ENCODE measurements at places on chromosomes 6 and 20.

- DNase-seq = no peak
Measured at GRCh38 chr6:147195510-147195909, 8.7 kb upstream of the STXBP5 start.

- DNase-seq = no peak
Measured at GRCh38 chr6:160124007-160124406, 2.4 kb downstream of the SLC22A1 start.

- no peak for DNase-seq
Measured at GRCh38 chr20:1800180-1800579, 95.0 kb upstream of the SIRPA start.

DNA sequence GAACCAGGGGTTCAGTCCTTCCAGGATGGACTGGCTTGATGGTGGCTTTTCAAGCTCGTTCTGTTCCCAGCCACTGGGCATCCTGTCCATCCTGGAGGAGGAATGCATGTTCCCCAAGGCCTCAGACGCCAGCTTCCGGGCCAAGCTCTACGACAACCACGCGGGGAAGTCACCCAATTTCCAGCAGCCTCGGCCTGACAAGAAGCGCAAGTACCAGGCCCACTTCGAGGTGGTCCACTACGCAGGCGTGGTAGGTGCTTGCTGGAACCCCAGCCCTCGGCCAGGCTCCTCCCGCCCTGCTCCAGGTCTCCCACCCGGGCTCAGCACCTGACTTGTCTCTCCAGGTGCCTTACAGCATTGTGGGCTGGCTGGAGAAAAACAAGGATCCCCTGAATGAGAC, 34.0 kb downstream of the MYH7B start:
- DNase-seq = no peak

GRCh38 chr6:53987522-53987888, 123.7 kb upstream of the MLIP start:
- DNase-seq = no peak

DNA sequence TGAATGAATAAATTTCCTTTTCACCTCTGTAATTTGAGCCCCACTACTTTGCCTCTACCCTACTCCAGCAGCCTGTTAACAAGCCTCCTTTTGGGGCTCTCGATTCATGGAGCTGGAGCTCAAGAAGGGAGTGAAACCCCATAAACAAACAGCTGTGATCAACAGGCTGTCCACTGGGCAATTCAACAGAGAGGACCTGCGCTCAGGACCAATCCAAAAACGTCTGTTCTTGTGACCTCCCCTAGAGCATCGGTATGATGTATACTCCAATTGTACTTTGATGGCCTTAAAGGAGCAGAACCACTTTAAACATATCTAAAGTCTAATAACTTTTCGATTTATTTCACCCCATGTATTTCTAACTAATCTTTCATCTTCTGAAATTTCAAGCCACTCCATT, 37.4 kb downstream of the HIVEP2 start:
- no peak for DNase-seq

GRCh38 chr20:61311656-61312387, 59.8 kb downstream of the CDH4 start:
- no peak for DNase-seq

- no peak for DNase-seq
Measured at GRCh38 chr20:24790746-24791283, 158.3 kb upstream of the CST7 start.

DNA sequence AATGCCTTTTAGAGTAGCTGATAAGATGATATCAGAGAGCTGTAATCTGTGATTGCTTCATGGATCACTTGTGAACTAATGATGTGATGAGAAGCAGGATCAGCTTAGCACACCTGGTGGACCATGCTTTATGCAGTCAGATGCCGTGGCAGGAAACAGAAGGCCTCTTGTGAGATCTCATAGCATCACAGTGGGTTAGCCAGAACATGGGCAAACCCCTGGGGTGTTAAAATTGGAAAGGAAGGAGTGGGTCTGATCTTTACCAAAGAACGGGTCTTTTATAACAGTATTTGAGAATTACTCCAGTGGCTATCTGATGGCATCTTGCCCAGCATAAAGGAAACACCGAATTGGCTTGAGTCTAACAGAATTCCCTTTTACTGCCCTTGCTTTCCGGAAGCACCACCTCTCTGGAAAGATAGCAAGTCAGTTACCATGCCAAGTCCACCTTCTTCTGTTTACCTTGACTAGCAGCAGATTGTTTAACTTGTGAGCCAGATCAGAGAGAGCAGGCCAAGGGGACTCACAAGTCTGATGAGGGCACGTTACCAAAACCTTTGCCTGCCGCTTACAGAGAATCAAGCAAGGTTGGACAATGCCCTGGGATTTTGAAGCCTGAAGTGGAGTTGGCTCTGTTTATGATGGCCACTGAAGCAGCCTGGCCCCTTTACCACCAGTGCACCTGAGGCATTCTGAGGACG, 20.9 kb upstream of the SRF start:
- no peak for DNase-seq

DNA sequence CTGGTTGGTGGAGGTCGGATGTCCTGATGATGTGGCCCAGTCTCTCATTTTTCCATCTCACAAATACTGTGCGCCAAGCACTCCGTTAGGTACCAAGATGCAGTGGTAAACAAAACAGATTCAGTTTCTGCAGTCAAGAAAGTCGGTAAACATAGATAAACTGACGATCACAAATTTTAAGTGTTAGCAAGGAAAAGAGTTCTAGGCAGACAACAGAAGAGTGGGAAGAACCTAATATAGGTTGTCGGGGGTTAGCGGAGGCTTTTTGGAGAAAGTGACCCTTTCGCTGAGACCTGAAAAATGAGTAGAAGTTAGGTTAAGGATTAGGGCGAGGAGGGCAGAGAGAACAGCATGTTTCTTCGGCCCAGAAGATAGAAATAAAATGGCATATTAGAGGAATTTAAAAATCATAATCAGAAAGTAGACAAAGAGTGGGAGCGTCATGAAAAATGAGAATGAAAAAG, 514 bp downstream of the ORC3 start:
- DNase-seq = no peak

DNA sequence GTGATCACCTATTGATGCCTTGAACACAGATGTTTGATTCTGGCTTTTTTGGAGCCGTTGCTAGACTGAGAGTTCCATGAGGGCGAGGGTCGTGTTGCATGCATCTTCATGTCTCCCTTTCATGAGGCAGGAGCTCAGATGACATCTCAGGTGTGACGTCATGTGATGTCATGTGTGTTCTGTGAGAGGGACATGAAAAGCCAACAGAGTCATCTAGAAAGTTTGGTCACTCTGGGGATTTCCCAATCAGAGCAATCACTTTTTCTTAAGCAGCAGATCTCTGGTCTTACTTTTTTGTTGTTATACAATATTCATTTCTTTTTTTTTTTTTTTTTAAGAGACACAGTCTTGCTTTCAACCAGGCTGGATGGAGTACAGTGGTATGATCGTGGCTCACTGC, 411.8 kb downstream of the PREX1 start:
- no peak for DNase-seq

- no peak for DNase-seq
Measured at GRCh38 chr6:116405138-116405537, 34.4 kb downstream of the DSE start.

DNA sequence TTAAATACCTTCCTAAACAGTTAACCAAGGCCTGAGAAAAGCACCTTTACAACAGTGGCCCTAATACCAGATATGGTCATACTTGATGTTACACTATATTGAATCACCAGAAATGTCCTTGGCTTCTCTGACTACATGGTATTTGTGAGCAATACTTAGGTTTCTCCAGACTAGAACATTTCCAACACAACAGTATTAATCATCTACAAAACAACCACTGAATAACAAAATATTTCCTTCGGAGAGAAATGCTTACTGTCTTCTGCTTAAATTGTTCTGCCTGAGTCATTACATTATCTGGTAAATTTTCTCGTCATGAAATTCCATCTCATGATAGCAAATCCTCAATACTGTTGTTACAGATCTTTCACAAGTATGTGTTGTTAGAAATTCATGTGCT, 252.9 kb upstream of the RUNX2 start:
- DNase-seq = no peak

DNA sequence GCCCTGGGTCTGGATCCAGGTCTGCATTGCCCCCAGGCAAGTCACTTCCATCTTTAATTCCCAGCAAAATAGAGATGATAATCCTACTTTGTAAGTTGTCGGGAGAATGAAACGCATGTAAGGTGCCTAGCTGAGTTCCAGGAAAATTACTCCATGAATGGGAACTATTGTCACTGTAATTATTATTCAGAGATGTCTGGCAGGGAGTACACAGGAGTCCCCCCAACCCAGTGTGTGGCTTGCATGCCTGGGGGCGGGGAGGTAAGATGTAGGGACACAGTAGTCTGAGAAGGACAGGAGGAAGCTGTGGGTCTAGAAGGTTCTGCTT, 85.4 kb downstream of the CD40 start:
- no peak for DNase-seq

GRCh38 chr20:19354950-19355349, 142.5 kb downstream of the SLC24A3 start:
- DNase-seq = no peak

DNA sequence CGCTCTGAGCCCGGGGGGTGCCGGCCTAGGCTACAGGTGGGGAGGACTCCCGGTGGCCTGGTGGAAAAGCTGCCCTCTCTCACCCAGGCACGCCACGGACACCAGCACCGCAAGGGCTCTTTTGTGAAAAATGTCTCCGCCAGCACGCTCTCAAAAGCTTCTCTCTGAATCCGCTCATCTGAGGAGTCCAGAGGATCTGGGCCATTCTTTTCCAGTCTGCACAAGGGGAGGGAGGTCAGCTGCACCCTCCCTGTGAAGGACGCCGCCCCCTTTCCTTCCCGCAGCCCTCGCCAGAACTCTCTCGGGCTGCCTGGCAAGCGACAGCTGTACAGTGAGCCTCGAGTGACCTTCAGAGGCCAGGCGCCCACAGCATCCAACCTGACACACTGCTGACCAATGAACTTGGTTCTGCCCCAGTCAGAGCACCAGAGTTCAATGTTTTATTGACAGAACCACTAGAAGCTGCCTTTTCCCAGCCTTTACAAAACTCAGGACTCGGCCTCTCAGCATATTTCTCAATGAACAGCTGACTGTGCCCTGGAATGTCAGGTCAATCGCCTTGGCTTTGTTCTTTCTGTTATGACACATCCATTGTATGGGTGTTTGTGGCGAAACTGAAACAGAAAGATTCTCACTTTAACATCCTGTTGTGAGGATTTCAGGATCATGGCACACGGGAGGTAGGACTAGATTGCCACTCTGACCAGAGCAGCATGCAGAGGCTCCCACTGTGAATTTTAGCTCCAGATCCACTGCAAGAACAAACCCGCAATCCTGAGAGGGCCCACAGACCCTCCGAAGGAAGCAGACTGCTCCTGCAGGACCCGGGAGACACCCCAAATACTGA, 26.7 kb downstream of the SERPINB9 start:
- DNase-seq = no peak

Measured in NCI-H1436 treated with DMSO at 0.1 percent for 48 hours (cell line).